Body of pancreas (tissue), 4 donors: ENCODE measurements at places on chromosomes 1 and 21. TPM values are rescaled to one million over a fixed set of nuclear protein-coding genes. Genes with fewer than 3 reads are reported as not detected.

FAM78B gene
- total RNA-seq: 14.5 TPM

S100A7 gene
- total RNA-seq: not detected

RLF gene
- total RNA-seq: 7.5 TPM

DNA sequence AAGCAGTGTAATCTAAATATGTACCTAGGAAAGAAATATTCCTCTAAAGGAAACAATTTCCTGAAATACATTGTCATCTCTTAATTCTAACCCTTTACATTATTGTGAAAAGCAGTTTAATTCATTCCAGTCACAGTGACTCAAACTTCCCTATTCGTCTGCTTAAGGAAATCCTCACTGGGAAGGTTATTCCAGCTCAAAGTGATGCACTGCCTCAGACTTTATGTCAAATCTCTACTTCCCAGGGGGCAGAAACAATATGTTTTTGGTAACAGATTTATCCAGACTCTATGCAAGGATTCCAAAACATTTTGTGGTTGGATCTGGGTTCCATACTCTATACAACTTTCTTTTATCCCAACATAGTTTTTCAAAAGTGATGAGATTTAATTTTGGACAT, 145.2 kb downstream of the NTMT2 start:
- H3K27me3 ChIP-seq: no peaks in the 10 kb centered on the region
- no peak for DNase-seq
- no peak overlapping the region for H3K27ac ChIP-seq
- H3K36me3 ChIP-seq: no peaks in the 10 kb centered on the region
- H3K4me3 ChIP-seq: no peak overlapping the region

GRCh38 chr1:155529109-155529508, 33.5 kb downstream of the ASH1L start:
- H3K36me3 ChIP-seq: no peaks in the 10 kb centered on the region
- no peak overlapping the region for H3K4me3 ChIP-seq
- peaks cover 21% of the 10 kb centered on the region for H3K4me1 ChIP-seq

- H3K4me1 ChIP-seq: peaks cover 71% of the 10 kb centered on the region
- no peaks in the 10 kb centered on the region for H3K27me3 ChIP-seq
- peak; percentile 98 for DNase-seq
- peak overlapping the region; percentile 97 for H3K27ac ChIP-seq
- no peaks in the 10 kb centered on the region for H3K36me3 ChIP-seq
- H3K4me3 ChIP-seq: no peak overlapping the region
These were observed 12.2 kb downstream of the ADAMTSL4 start for GRCh38 chr1:150561254-150561973.

DNA sequence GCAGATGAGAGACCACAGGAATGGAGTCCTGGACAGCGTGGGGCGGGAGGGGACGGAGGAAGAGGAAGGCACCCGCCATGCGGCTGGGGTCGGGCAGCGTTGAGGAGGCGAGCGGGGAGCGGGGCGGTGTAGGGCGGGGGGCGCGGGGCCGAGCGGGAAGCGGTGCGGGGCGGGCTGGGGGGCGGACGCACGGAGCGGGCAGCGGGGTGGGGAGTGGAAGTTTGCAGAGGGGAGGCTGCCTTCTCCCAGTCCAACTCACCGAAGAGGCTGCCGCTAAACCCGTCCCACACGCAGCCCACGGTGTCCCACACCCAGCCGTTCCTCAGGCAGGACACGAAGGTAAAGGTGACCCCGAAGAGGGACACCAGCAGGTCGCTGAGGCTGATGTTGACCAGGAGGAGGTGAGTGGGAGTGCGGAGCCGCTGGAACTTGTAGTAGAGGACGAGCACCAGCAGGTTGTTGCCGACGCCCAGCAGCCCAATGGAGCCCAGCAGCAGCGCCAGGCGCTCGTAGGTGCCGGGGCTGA, 483 bp downstream of the CHML start:
- no peaks in the 10 kb centered on the region for H3K36me3 ChIP-seq
- no peak for DNase-seq
- H3K27ac ChIP-seq: peak overlapping the region; percentile 62
- H3K27me3 ChIP-seq: no peaks in the 10 kb centered on the region
- peak overlapping the region; percentile 88 for H3K4me3 ChIP-seq
